ENCODE measurements at places on chromosomes 1 and 21.

- peak overlapping the region; percentile 86 for H3K27ac ChIP-seq
- no peak for DNase-seq
- H3K27me3 ChIP-seq: no peaks in the 10 kb centered on the region
These were observed 24.8 kb downstream of the PCSK9 start for GRCh38 chr1:55064071-55064581.

- peaks cover 15% of the 10 kb centered on the region for H3K4me1 ChIP-seq
- no peak overlapping the region for H3K4me3 ChIP-seq
- H3K27me3 ChIP-seq: no peaks in the 10 kb centered on the region
- no peak overlapping the region for H3K27ac ChIP-seq
- no peaks in the 10 kb centered on the region for H3K36me3 ChIP-seq
These were observed 4.4 kb downstream of the TACSTD2 start for GRCh38 chr1:58572690-58573089.

GRCh38 chr1:183416850-183417771, 1.1 kb downstream of the NMNAT2 start:
- peaks cover 35% of the 10 kb centered on the region for H3K27me3 ChIP-seq
- no peaks in the 10 kb centered on the region for H3K36me3 ChIP-seq
- DNase-seq: peak; percentile 82
- H3K4me1 ChIP-seq: peaks cover 2% of the 10 kb centered on the region
- no peak overlapping the region for H3K4me3 ChIP-seq
- no peak overlapping the region for H3K27ac ChIP-seq

GRCh38 chr1:96206451-96206850, 515.1 kb upstream of the PTBP2 start:
- no peaks in the 10 kb centered on the region for H3K27me3 ChIP-seq
- H3K27ac ChIP-seq: no peak overlapping the region
- no peaks in the 10 kb centered on the region for H3K36me3 ChIP-seq
- no peak for DNase-seq
- no peaks in the 10 kb centered on the region for H3K4me1 ChIP-seq
- H3K4me3 ChIP-seq: no peak overlapping the region
